ENCODE measurements at places on chromosomes 6 and 20.

- DNase-seq, result no peak
Observed at GRCh38 chr20:4916971-4917881, 84.1 kb downstream of the SLC23A2 start.

DNA sequence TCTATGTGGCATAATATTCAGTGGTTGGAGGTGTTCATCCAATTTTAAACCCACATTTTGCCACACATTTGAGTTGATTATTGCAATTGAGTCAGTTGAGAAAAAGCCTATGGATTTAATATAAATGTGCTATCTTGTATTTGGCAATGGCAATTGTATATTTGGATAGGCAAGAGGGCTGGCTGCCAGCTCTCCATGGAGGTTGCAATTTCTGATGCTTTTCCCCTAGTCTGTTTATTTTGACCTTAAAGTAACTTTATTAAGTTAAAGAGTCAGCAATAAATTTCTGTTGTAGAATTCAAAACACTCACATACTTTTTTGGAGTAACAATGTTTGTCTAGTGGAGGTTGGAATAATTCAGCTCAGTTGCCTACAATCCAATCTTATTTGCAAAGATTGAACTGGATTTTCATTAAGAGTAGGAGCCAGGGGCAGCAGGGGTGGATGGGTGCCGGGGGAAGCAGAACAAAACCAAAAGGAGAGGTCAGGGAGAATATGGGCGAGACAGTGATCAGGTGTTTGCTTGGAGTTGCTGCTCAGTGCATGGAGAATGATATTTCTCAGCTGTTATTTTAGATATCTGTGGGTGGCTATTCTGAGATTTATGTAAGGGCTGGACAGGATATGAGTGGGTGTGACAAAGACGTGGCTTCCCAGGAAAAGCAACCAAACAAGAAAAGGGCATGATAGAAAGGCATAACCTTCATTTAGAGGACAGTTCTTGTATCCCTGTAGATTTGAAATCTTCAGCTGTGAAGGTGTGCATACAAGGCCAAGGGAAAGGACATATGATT, 163.0 kb downstream of the HDGFL1 start:
- DNase-seq, result no peak

DNA sequence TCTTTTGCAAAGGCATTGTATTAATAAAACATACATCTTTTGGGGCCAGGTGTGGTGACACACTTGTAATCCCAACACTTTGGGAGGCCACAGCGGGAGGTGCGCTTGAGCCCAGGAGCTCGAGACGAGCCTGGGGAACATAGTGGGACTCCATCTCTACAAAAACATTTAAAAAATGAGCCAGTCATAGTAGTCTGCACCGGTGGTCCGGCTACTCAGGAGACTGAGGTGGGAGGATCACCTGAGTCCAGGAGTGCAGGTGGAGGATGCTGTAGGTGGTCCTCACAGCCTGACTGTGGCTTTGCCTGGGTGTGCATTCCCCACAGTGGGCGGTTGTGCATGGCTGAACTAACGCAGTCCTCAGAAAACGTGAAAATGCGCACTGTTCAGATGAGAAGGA, 162.5 kb downstream of the DLL1 start:
- no peak for DNase-seq

DNA sequence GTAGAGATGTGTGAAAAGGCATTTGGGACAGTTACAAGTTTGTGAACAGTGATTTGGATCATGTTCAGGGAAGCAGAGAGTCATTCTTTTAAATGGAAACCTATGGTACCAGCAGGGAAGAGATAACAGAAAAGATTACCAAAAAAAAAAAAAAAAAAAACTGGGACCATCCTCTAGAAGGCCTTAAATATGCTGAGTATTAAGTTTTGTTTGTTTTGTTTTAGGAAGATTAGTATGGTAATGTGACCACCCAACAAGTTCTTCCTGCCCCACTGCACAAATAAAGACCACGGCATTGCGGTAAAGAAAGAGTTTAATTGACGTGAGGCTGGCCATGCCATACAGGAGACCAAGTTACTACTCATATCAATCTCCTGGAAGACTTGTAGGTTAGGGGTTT, 946.2 kb downstream of the KIF16B start:
- no peak for DNase-seq

- DNase-seq, result no peak
Observed at GRCh38 chr20:35253010-35253409, 24.9 kb downstream of the MMP24OS start.

DNA sequence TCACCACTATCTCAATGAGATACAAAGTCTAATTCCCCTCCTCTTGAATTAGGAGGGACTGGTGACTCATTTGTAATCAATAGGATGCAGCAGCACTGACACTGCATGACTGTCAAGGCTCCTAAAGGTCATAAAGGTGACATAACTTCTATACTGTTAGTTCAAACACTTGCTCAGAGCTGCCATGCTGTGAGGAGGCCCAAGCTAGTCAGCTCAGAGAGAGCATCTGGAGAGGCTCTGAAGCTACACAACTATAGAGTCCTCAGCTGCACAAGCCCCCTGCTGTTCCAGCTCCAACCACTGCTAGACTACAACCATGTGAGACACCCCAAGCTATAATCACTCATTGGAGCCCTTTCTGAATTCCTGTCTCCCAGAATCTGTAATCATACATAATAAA, 17.0 kb upstream of the HEY2 start:
- DNase-seq, result no peak

Measured in T-helper 1 cell (primary cell).